ENCODE measurements at places on chromosomes 7 and 10.

- DNase-seq, result peak; percentile 88
Measured at GRCh38 chr10:63699785-63700613, 178.8 kb downstream of the REEP3 start.

- DNase-seq, result no peak
Measured at GRCh38 chr7:55155351-55156117, 136.7 kb downstream of the EGFR start.

DNA sequence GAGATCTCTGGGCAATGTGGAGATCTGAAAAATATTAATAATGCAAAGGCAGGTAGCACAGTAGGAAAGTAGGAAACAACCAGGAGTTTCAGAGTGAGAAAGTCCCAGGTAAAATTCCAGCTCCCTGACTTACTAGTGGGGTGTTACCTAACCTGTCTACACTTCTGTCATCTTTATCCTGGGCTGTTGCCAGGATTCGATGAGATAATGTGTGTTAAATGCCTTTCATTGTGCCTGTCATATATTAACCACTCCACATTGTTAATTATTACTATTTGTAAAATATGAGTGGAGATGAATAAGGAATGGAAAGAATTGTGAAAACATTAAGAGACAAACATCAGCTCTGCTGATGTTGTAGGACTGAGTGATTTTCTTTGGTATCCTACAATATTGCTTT, 50.0 kb upstream of the FRMD4A start:
- DNase-seq, result no peak

DNA sequence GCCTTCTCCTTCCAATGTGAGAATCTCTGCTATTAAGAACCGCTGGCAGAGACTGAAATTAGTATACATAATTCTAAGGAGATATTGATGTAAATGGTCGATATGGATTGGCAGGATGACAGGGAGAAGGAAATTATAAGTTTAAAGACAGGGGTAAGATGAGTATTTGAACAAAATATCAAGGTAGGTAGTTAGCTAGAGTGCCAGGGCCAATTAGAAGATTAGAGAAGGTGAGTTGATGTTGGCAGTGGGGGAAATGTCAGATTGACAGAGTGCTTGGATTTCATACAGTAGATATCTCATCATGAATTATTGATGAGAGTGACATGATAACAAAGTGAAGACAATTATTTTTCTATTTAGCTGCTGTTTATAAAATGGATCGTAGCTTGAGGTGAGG, 74.1 kb downstream of the BTRC start:
- no peak for DNase-seq

DNA sequence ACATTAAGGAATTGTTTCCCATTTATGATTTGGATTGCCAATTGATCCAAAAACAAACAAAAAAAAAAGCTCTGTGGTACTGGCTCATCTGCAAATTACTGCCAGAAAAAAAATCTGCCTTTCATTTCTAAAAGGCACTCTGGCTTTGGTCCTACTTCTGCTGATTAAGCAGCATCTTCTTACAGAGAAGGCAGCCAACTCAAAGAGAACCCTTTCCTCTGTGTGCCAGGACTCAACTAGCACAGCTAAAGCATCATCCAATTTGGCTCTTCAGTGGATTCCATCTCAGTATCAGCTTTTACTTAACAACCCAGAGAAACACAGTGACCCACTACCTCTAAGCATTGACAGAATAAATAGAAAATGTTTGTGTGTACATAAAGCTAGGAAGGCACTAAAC, 80.6 kb downstream of the GSAP start:
- no peak for DNase-seq

DNA sequence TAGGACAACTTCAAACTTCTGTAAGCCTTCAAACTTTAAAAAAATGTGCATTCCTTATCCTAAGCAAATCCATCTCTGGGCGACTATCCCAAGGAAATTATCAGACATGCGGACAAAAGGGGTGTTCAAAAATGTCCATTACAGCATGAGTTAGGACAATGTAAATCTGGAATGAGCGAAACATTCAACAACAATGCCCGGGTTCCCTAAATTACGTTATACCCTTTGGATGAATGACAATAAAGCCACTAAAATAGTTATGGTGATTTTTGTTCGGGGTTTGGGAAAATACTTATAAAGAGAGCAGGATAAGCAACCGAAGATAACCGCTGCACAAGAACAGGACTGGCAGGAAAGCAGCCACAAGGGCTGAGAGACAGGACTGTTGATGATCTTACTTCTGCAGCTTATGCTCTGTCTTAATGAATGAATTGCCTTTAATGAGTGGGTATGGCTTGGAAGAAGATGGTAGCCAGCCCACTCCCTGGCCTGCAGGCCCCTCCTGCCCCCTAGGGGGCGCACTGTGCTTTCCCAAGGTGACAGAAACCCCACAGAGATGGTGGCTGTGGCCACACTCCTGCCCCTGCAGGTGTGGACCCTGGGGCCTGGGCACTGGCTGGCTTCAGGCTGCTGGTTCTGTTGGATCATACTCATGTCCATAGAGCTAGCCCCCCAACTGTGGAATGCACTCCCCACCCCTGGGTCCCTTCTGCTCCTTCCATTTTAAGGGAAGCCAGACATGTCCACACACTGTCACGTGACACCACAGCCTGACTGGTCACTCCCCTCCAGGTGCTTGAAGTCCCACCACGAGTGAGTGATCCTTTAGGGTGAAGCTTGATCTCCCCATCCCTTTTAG, 45.0 kb downstream of the ZCCHC24 start:
- no peak for DNase-seq

DNA sequence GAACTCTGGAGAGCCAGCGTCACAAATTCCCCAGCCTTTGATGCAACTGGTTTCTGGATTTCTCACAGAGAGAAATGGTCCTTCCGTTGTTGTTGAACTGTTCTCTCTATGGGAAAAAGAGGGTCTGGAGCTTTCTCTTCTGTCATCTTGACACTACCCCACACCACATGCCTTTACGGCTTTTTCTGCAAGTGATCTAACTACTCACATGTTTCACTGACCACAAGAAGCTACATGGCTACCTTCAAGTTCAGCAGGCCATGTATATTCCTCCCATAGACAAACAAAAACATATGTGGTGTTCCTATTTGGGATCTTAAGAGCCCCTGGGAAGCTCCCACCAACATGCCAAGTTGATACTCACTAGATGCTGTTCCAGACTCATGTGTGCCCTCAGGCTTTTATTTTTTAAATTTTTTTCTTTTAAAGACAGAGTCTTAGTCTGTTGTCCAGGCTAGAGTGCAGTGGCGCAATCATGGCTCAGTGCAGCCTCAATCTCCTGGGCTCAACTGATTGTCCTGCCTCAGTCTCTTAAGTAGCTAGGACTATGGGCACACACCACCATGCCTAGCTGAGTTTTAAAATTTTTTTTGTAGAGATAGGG, 72.0 kb downstream of the RNF216 start:
- DNase-seq, result no peak

GRCh38 chr10:23363793-23364135, 19.2 kb upstream of the C10orf67 start:
- DNase-seq, result no peak

DNA sequence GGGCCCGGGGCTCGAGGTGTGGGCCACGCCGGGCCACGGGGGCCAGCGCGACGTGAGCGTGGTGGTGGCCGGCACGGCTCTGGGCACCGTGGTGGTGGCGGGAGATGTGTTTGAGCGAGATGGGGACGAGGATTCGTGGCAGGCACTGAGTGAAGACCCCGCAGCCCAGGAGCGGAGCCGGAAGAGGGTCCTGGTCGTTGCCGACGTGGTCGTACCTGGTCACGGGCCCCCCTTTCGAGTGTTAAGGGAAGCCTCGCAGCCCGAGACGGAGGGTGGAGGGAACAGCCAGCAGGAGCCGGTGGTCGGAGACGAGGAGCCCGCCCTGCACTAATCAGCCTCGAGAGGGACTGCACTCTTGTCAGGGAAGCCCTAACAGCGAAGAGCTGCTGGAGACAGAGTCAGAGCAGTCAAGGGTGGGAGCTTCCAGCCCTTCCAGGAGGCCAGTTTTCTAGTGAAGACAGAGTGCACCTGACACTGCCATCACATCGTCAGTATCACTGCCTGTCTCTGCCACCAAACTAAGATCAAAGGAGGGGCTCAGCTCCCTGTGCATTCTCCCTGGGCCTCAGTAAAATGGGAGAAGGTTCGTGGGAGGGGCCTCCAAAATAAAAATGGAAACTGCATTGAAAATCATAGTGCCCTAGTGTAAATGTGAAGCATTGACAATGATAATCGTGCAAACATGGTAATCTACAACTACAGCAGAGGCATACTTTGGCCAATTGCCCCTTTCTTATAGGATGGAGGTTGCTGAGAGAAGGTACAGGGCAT, 1.3 kb downstream of the MBLAC1 start:
- peak; percentile 54 for DNase-seq

- no peak for DNase-seq
Measured at GRCh38 chr7:46879783-46880182, 702.1 kb downstream of the TNS3 start.

- no peak for DNase-seq
Measured at GRCh38 chr7:22572937-22573336, 72.9 kb upstream of the STEAP1B start.

DNA sequence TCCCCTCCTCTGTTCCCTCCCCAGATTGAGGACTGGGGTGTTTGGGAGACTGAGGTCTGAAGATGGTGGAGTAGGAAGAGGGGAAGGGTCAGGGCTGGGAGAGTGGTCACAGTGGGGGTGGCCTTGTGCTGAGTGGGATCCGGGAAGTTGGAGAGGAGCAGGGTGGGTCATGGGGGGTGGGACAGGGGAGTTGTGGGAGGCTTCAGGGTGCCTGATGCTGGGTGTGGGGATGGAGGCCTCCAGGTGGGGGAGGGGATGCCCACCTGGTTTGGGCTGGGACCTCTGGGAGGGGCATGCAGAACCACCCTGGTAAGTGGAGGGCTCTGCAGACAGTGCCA, 2.6 kb downstream of the ZNF775 start:
- no peak for DNase-seq

- no peak for DNase-seq
Measured at GRCh38 chr10:67005981-67006380, 80.1 kb downstream of the LRRTM3 start.

DNA sequence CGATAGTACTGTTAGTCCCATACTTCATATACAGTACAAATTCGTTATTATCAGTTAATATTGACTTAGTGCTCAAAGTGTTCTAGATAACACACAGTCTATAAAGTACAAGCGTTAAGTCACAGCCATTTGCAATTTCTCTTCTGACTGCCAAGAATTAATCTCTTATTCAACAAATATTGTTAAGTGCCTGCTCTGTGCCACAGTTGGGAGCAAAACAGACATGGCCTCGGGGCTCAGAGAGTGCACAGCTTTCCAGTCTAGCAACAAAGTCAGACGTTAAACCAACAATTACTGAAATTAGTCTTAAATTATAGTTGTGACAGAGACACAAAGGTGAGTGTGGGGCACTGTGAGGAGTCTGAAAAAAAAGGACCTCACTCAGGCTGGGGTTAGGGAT, 113.0 kb upstream of the DPP6 start:
- DNase-seq, result no peak

GRCh38 chr7:26151096-26151495, 902 bp upstream of the NFE2L3 start:
- no peak for DNase-seq

GRCh38 chr10:18157881-18158280, 17.7 kb downstream of the CACNB2 start:
- DNase-seq, result peak; percentile 69

DNA sequence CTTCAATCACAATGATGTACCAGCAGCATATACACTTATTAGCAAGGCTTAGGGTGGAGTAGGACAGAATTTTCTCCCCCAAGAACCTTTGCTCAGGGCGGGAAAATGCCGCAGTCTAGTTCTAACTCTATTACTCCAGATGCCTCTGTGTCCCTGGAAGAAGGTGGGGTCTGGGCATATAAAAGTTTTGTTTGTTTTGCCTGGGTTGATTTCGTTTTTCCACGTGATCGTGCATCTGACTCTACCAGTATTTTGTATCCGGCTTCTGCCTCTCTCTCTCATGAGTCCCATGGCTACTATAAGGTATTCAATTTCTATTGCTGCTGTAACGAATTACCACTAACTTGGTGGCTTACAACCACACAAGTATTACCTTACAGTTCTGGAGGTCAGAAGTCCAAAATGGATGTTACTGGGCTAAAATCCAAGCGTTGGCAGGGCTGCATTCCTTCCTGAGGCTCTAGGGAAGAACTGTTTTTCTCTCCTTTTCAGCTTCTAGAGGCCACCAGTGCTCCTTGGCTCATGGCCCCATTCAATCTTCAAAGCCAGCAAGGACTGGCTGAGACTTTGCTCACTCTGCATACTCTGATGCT, 181.2 kb upstream of the PRSS58 start:
- no peak for DNase-seq

Data from urothelium cell line (cell line).